Activated CD4-positive, alpha-beta T cell treated with anti-CD3 and anti-CD28 coated beads, Interleukin-2, amount 10 ng/mL, durations not matched to agents 7 days and 5 days (primary cell): ENCODE measurements at places on chromosomes 1 and 21.

DNA sequence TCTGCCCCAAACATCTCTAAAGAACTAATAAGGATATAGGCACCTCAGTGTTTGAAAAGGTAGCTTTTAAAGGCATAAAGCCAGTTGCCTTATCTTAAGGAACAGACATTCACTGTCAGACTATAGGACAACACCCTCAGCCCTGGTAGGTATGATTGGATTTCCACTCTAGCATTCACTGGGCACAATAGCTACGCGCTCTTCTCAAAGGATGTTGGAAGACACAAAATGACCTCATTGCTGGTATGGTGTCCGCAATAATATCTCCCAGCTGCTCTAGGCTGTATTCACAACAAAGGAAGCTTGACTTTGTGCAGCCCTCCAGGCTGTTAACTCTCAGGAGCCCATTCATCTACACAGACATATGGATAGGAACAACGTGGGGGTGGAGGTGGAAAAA is 119.4 kb upstream of the CXADR start:
- no peaks in the 10 kb centered on the region for H3K4me1 ChIP-seq
- H3K4me3 ChIP-seq: no peak overlapping the region
- no peak overlapping the region for H3K27ac ChIP-seq
- DNase-seq: no peak

DNA sequence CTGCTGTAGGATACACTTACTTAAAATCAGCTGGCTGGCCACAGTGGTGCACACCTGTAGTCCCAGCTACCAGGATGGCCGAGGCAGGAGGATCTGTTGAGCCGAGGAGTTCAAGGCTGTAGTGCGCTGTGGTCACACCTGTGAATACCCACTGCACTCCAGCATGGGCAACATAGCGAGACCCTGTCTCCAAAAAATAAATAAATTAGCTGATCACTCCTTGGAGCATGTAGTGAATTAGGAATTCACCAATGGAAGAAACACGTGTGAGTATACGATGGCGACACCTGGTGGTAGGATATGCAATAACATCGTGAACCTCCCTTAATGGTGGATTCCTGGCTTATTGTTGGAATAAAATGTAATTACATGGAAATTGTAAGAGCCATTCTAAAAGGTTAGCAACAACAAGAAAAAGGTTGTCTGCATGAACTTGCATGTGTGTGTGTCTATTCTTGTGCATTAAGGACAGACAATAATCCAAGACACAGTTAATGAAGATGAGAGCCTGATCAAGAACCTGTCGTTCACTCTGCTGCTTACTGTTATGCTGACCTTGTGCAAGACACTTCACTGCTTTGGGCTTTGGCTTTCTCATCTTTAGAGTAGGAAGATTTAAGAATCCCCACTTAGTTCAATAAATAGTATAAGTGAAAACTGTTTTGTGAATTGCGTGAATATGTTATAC is 38.6 kb upstream of the COX20 start:
- DNase-seq: peak; percentile 61
- no peaks in the 10 kb centered on the region for H3K36me3 ChIP-seq
- H3K4me3 ChIP-seq: no peak overlapping the region
- H3K4me1 ChIP-seq: no peaks in the 10 kb centered on the region
- no peak overlapping the region for H3K27ac ChIP-seq

DNA sequence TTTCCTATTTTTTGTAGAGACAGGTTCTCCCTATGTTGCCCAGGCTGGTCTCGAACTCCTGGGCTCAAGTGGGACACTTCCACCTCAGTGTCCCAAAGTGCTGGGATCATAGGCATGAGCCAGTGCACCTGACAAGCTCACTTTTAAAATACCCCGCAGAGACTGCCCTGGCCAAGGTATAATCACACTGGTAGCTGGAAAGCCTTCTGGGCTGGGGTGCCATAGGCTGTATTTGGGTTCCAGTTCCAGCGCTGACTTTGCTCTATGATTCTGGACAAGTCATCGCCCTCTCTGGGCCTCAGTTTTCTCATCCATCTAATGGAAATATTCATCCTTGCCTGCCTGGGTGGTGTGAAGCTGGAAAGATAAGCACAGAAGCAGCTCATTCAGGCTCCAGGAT is 10.4 kb downstream of the LDLRAD1 start:
- DNase-seq: no peak
- peaks cover 2% of the 10 kb centered on the region for H3K27me3 ChIP-seq
- no peaks in the 10 kb centered on the region for H3K36me3 ChIP-seq

GRCh38 chr1:226064816-226065248 is 2.3 kb downstream of the H3-3A start:
- peak; percentile 65 for DNase-seq
- H3K27me3 ChIP-seq: no peaks in the 10 kb centered on the region
- peak overlapping the region; percentile 48 for H3K27ac ChIP-seq
- peaks cover 49% of the 10 kb centered on the region for H3K4me1 ChIP-seq
- peaks cover 45% of the 10 kb centered on the region for H3K36me3 ChIP-seq
- H3K4me3 ChIP-seq: peak overlapping the region; percentile 100

DNA sequence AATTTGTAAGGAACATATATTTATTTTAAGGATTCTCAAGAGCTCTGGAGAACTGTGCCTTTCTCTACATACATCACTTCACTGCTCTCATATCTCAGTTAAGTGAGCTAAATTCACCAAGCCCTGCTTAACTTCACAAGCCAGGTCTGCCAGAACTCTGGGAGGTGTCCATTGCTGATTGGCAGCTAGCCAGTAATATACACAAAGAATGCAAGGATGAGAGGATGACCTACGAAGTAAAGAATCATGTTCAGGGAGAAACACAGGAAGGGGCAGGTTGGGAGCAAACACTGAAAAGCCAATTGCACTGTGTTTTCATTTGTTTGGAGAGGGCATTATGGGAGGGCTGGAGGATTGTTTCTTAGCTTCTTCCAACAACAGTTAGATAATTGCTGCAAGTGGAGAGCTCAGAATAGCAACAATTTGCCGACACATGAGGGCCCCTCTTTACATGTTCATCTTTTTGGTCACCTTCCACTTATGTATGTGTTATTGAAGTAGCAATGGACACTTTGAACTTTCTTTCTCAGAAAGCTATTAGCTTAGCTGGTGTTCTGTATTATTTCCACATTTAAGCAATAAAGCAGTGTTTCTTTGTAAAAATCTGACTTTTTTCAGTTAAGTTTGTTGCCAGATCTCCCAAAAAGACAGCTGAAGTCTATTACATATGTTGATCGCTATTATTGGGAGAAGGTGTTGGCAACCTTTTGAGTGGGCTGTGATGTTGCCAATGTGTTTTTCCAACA is 254.8 kb downstream of the LTN1 start:
- DNase-seq: no peak
- no peak overlapping the region for H3K4me3 ChIP-seq
- no peak overlapping the region for H3K27ac ChIP-seq

- H3K27me3 ChIP-seq: peaks cover 32% of the 10 kb centered on the region
- H3K27ac ChIP-seq: no peak overlapping the region
- DNase-seq: no peak
Observed at GRCh38 chr1:13893409-13893821, 193.4 kb downstream of the PRDM2 start.

- H3K4me1 ChIP-seq: no peaks in the 10 kb centered on the region
- no peak for DNase-seq
- H3K27me3 ChIP-seq: no peaks in the 10 kb centered on the region
- H3K4me3 ChIP-seq: no peak overlapping the region
- no peak overlapping the region for H3K27ac ChIP-seq
Observed at GRCh38 chr1:195789321-195789720, 818.9 kb downstream of the KCNT2 start.

DNA sequence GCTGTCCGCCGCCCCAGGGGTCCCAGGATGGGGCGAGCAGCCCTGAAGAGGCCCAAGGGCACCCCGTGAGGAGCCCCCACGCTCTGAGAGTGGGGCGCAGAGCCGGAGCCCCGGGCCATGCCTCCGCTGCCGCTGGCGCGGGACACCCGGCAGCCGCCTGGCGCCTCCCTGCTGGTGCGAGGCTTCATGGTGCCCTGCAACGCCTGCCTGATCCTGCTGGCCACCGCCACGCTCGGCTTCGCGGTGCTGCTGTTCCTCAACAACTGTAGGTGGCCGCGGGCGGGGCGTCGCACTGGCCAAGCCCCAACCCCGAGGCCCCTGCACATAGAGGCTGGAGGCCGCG is 14.5 kb downstream of the AGRN start:
- H3K36me3 ChIP-seq: no peaks in the 10 kb centered on the region
- no peak overlapping the region for H3K4me3 ChIP-seq
- peaks cover 13% of the 10 kb centered on the region for H3K4me1 ChIP-seq
- H3K27me3 ChIP-seq: peaks cover 33% of the 10 kb centered on the region
- no peak for DNase-seq

- peaks cover 3% of the 10 kb centered on the region for H3K27me3 ChIP-seq
- H3K4me1 ChIP-seq: peaks cover 24% of the 10 kb centered on the region
- H3K36me3 ChIP-seq: no peaks in the 10 kb centered on the region
Observed at GRCh38 chr1:210696709-210697108, 368.0 kb downstream of the HHAT start.

DNA sequence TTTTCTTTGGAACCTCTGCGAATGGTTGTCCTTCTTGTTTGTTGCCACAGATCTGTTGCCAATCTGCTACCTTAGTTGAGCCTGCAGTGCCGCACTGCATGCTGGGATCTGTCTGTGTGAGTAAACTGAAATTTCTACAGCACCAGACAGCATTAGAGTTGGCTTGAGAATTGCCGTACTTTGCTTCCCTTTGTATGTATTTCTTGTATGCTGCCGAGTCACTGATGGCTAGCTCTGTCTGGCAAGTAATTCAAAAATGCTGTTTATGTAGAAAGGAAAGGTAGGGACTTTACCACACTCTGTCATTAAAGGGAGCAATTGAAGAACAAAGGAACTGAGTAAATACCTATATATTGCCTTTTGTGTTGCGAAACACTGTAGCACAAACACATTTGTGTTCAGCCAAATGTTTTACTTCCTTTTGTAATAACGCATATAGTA is 857.4 kb downstream of the USP25 start:
- DNase-seq: no peak
- H3K36me3 ChIP-seq: no peaks in the 10 kb centered on the region

DNA sequence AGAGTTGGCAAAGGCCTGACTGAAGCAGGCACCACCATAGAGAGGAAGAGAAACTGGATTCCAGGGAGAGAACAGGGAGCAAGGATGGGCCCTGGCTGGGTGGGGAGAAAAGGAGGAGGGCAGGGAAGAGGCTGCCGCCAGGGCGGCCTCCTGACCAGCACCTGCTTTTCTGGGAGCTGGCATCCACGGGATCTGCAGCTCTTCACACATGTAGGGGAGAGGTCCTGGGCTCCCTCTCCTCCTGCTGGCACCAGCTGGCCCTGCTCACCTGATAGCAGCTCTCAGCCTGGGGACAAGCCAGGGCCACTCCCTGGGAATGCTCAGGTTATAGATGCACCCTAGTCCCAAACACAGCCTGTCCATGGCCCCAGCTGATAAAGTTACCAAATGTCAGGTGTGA is 39.9 kb downstream of the TEX35 start:
- no peaks in the 10 kb centered on the region for H3K27me3 ChIP-seq
- no peaks in the 10 kb centered on the region for H3K4me1 ChIP-seq
- no peaks in the 10 kb centered on the region for H3K36me3 ChIP-seq
- no peak overlapping the region for H3K4me3 ChIP-seq
- DNase-seq: no peak

GRCh38 chr1:167635156-167635648 is 5.2 kb downstream of the RCSD1 start:
- H3K4me3 ChIP-seq: no peak overlapping the region
- peaks cover 80% of the 10 kb centered on the region for H3K4me1 ChIP-seq
- no peak overlapping the region for H3K27ac ChIP-seq
- no peaks in the 10 kb centered on the region for H3K27me3 ChIP-seq
- H3K36me3 ChIP-seq: peaks cover 89% of the 10 kb centered on the region
- no peak for DNase-seq

DNA sequence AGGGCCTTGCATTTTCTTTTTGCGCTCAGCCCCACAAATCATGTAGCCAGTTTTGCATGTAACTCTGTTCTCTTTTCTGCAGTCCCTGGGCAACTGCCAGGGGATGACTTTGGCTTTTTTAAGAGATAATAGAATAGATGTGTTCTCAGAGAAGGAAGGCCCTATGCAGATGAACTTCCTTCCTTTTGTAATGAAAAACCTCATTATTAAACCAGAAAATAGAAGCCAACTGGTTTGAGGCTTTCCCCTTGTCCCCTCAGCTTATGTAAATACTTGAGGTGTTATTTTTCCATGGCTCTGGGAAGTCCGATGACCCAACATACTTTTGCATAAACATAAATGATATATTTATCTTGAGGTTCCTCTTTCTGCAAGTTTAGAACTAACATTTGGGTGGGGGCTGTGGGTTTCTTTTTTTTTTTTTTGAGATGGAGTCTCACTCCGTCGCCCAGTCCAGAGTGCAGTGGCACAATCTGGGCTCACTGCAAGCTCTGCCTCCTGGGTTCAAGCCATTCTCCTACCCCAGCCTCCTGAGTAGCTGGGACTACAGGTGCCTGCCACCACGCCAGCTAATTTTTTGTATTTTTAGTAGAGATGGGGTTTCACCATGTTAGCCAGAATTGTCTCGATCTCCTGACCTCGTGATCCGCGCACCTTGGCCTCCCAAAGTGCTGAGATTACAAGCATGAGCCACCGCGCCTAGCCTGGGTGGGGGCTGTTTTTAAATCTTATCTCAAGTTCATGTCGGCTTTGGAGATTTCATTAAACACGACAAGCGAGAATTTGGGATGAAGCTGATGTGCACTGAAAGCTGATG is 14.4 kb upstream of the FCRL5 start:
- DNase-seq: no peak
- peaks cover 6% of the 10 kb centered on the region for H3K4me1 ChIP-seq
- H3K27me3 ChIP-seq: peaks cover 8% of the 10 kb centered on the region

DNA sequence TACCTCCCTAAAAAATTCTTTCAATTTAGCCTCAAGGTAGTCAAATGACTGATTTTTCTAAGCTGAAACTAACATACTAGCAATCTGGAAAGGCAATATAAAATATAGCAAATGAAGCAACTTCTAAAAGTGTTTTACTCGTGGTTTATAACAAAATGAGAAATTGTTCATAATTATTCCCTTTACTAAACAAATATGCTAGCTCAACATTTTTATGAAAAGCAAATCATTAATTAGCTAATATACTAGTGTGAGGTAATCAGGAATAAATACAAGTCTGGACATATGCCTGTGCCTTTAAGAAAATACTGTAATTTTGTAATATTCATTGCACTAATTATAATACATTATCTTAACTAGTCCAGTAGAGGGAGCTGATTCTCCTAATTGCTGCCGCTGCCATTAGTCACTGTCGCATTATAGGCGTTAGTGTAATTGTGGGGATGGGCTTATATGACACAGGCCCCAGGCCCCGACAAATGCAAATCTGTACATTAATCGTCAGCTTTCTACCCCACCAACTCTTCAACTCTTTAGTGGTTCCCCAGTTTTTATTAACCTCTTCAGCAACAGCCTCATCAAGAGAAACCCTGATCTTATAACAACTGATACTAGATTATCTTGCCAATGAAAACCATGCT is 160.9 kb downstream of the GABPA start:
- no peak overlapping the region for H3K27ac ChIP-seq
- peaks cover 22% of the 10 kb centered on the region for H3K4me1 ChIP-seq
- no peaks in the 10 kb centered on the region for H3K36me3 ChIP-seq
- no peak overlapping the region for H3K4me3 ChIP-seq

DNA sequence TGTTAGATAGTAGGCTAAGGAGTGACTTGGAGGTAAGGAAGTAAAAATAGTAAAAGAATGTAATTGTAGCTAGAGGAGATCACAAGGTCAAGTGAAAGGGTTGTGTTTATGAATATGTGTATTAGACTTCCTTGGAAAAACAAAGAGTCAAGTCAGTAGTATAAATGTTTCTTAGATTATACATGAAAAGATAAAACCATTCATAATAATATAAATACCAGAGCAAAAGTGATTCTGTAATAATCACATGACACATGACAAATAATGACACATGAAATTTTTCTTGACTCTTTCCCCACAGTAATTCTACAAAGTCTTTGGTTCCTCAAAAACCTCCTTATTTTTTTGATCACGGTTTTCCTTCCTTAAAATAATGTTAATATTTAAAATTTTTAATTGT is 56.4 kb downstream of the IVNS1ABP start:
- no peak overlapping the region for H3K4me3 ChIP-seq
- no peak for DNase-seq
- H3K27ac ChIP-seq: no peak overlapping the region
- H3K36me3 ChIP-seq: peaks cover 4% of the 10 kb centered on the region
- peaks cover 13% of the 10 kb centered on the region for H3K4me1 ChIP-seq
